IPS-NIHi11 (cell line): ENCODE measurements at places on chromosomes 4 and X.

- DNase-seq = no peak
Observed at GRCh38 chr4:99633772-99634171, 23.9 kb downstream of the C4orf54 start.

DNA sequence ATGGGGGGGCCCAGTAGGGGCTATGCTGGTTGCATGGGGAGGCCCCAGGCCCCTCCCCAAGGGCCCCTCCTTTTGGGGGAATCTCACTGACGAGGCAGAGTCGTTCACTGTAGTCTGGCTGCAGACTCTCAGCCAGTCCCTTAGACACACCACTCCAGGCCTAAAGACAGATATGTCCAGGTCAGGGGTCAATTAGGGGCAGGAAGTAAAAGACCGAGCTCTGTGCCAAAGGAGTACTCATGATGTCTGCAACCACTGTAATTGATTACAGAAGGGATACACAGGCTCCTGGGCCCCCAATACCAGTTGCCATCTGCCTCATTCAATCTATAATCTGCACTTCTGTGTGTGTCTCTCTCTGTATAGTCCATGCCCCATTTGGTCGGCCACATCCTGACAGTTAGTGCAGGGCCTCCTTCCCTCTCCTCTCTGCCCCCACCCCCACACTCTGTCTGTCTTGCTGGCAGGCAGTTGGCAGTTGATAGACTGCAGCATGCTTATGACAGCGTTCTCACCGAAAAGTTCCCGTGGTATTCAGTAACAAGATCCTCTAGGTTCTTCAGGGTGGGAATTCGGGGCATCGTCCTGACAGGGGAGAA lies 1.3 kb upstream of the CXorf65 start:
- DNase-seq = no peak

DNA sequence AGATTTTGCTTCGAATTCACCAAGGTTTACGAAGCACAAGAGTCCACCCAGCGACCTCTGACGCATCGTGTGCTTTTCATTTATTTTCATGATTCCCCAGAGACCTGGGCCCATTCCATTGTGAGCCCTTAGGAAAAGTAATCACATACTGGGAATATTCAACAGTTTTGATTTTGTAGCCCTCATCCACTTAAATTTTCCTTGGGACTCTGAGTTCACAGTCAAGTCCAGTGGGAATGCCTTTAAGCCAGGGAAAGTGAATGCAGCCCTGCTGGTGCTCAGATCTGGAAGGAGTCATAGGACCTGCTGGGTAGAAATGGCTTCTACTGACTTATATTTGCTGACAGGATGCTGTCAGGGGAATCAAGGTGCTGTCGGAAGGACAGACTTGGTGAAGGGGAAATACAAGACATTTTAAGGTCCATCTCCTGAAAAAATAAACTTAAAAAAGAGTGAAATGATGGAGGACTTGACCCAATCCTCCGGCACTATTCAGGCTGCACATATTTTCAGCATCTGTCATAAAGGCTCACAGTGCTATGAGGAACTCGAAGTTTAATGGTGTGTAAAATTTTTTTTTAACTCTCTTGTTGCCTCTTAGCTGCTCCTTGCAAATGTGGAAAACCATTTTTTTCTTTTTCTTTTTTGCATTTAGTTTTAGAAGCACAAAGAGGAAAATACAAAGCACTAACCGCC lies 204.9 kb downstream of the MID1 start:
- DNase-seq = no peak

GRCh38 chr4:173514641-173515217 lies 15.3 kb downstream of the HAND2 start:
- DNase-seq = no peak

- DNase-seq = peak; percentile 23
Observed at GRCh38 chrX:30865015-30865414, 24.0 kb downstream of the TAB3 start.

DNA sequence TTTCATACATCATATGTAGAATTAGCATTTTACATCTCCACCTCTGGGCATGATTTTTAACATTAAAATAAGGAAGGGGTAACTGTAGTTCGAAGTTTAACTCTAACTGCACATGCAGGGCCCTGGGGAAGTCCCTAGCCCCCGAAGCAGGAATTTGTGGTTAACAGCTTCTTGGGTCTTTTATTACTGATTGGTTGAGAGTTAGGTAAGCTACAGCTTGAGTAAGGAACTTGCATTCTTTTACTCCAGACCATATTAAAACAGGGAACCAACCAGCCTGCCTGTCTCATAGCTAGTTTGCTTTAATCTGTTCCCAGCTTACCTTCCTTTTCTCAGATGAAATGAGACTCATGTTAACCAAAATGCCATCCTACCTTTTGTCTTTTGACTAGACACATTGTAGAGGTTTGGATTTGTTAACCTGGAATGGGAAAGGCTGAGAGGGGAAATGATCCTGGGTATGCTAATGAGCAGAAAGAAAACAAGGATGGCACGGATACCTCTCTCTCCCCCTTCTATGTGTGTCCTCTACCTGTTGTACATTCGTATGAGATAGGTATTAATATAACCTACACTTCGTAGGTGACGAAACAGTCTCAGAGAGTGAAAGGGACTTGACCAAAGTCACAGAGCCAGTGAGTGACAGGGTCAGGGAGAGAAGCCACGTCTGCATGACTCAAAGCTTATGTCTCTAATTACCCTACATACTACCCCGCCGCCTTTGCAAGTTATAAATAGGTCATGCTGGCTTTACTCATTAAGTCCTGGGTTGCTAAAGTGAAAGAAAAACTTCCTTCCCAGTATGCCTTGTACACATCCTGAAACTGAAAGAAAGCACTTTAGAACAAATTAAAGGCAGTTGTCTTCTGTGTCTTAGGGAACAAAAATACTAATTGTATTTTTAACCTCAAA lies 119.5 kb upstream of the AFF2 start:
- no peak for DNase-seq

DNA sequence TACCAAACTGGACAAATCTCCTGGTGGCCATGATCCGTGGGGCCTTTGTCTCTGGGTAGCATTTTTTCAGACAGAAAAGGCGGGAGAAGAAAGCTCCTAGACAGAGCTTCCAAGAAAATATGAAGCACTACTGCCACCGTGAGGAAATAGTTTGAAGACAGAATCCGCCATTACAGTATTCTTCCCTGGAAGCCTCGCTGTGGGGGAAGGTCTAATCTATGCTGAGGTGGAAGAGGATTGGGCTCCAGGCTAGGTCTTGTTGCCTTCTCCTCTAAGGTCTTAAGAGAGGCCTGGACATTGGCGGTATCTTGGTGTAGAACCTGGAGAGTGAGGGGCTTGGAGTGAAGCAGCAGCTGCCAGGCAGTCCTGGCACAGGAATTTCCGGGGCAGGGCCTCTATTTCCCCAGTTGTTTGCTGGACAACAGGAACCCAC lies 218.9 kb downstream of the OR13H1 start:
- peak; percentile 4 for DNase-seq

GRCh38 chr4:175035905-175036304 lies 117.7 kb downstream of the ADAM29 start:
- DNase-seq = no peak

DNA sequence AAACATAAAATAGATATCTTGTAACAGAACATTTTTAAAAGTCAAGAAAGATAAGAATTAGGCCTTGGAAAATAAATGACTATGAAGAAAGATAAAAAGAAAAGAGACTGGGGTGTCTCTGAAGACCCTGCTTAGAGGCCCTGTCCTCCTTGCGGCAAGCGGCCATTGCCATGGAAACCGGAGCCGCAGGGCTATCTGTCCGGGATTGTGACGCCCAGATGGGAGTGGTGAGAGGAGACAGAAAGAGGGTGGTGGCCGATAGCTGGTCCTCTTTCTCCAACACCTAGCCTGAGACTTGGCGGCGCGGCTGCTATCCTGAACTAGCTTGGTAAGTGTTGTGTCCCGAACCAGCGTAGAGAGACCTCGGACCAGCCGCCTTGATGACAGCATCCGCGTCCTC lies at the start of gene DUSP21:
Gene DUSP21, plus strand, starts transcription at position 269 of the 400 bp plus-strand sequence. Its CDS starts 112 bp downstream, at position 381.
- DNase-seq = no peak

DNA sequence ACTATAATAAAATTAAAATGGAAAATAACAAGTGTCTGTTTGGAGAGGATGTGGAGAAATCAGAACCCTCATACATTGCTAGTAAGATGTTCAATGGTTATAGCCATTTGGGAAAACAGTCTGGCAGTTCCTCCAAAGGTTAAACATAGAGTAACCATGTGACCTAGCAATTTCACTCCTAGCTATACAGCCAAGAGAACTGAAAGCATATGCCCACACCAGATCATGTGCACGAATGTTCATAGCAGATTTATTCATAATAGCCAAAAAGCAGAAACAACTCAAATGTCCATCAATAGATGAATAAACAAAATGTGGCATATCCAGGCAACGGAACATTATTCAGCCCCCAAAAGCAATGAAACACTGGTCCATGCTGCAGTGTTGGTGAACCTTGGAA lies 9.4 kb upstream of the CCNQ start:
- no peak for DNase-seq

DNA sequence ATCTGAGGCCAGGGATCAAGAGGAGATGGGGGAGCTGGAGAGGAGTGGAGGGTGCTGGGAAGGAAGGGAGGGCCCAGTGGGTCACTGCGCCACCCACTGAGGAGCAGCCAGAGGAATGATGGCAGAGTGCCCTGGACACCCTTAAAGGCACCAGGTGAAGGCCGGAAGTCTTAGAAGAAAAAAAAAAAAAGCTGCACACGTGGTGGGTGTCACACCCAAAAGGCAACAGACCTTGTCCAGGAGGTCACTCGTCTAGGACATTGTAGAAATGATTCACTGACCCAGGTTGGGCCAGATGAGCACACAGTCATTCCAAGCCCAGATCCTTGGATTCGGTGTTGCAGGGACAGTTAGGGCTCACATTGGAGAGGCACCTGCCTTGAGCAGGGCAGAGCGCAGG lies 93.5 kb upstream of the TRIM2 start:
- DNase-seq = no peak

DNA sequence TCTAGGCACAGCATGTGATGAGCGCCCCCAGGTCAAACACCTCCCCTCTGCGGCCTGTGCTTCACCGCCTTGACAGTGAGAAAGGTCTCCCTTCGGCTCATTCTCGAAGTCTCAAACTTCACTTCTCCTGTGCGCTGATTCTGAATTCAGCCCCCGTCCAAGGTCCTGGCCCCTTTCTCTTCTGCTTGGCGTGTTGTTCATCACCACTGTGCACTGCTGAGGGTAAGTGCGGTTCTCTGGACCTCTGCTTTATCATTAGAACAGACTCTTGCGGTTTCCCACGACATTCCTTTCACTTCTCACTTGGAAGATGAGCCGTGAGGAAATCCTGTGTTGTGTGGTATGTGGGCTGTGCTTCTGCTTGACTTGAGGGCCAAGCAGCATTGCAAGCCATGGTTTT lies 11.9 kb downstream of the HTT-AS start:
- no peak for DNase-seq

GRCh38 chr4:107619731-107620130 lies 100.3 kb downstream of the PAPSS1 start:
- DNase-seq = no peak

GRCh38 chr4:38944440-38944839 lies 76.8 kb downstream of the FAM114A1 start:
- DNase-seq = no peak

DNA sequence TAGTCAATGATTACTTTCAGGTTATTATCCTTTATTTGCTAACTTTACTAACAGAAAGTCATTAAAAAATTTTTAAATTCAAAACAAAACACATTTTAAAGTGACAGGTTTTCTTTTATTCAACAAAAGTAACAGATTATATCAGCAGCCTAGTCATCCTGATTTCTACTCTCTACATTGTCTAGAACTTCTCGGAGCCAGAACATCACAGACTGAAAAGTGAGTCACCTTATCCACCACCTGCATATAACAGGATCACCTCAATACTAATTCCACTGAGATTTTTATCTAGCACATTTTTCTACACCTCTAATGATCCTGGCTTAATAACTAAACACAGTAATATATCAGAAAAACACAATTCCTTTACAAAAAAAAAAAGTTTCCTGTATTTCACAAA lies 47.9 kb upstream of the SMARCAD1 start:
- no peak for DNase-seq

DNA sequence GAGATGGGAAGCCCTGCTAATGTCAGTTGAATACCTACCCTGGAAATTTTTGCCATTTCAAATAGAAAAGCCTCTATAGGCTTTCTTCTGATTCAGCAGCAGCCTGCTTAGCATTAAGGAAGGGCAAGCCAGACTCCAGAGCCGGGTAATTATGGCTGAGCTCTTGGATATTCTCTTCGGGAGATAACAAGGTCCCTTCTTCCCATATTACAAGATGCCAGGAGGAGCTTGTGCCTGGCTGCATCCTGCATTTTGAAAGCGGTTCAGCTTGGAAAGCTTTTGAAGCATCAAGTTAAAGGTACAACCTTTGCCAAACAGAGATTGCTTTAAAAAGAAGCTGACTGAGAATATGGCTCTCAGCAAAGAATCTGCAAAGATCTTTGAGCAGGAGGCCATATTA lies 399.6 kb upstream of the RPS6KA3 start:
- no peak for DNase-seq

- no peak for DNase-seq
Observed at GRCh38 chr4:81573840-81574239, 102.1 kb upstream of the RASGEF1B start.

DNA sequence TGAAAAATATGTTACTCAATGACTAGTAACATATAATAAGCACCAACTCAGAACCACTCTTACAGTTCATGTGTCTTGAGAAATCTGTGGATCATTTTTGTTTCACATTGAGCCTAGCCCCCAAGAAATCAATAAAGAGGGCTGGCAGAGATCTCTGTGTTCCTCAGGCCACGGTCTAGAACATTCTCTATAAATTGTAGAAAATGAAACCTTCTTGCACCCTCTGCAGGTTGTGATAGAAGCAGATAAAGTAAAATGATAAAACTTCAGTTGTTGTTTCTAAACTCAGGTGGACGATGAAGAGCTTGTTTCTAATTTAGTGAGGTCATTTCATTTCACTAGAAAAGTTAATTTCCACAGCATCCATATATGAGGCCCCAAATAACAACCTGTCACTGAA lies 182.7 kb downstream of the KIT start:
- no peak for DNase-seq

- no peak for DNase-seq
Observed at GRCh38 chr4:130419211-130419975, 1323.4 kb downstream of the C4orf33 start.

DNA sequence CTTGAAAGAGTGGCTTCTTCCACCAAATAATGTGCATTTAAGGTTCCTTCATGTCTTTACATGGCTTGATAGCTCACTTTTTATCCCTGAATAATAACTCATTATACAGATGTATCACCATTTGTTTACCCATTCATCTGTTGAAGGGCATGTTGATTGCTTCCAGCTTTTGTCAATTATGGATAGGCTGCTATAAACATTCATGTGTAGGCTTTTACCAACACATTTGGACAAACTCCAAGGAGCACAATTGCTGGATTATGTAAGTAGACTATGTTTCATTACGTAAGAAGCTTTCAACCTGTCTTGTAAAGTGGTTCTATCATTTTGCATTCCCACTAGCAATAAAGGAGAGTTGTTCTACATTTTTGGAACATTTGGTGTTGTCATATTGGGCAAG lies 2637.0 kb downstream of the PCDH7 start:
- DNase-seq = no peak

- no peak for DNase-seq
Observed at GRCh38 chr4:56783986-56784385, 37.5 kb downstream of the SPINK2 start.

GRCh38 chrX:153065389-153065788 lies 6.9 kb upstream of the PNMA6A start:
- no peak for DNase-seq

GRCh38 chr4:172962564-172963353 lies 205.9 kb upstream of the GALNT7 start:
- DNase-seq = no peak
